ENCODE measurements at places on chromosomes 12 and 14.

- no peak for DNase-seq
These were observed 1.6 kb downstream of the FICD start for GRCh38 chr12:108516511-108517275.

- DNase-seq = no peak
These were observed 5.7 kb upstream of the MIA2 start for GRCh38 chr14:39228044-39228443.

GRCh38 chr14:44438221-44438620 is 68.9 kb downstream of the FSCB start:
- DNase-seq = no peak

- no peak for DNase-seq
These were observed 1.5 kb upstream of the ZNF641 start for GRCh38 chr12:48352157-48352760.

- DNase-seq = no peak
These were observed 1374.6 kb downstream of the FSCB start for GRCh38 chr14:43132441-43132840.

DNA sequence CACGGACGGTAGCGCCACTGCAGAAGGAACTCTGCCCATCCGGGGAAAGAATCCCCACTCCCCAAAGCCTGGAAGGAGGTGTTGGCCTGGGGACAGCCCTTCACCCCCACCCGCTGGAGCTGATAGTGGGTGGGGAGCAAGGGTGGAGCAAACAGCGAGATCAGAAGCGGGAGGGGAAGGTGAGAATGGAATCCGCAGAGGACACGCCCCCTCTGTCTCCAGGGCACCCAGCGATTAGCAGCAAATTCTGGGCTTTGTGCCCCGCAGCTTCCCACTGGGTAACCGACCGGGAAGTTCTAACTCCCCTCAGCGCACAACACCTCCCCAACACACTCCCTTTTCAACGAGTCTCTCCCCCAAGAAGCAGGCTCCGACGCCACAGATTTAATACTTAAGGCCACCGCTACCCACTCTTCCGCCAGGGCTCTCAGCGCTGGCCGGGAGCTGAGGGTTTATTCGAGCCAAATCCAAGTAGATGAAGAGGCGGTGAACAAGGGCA is 1.4 kb downstream of the SLC25A29 start:
- DNase-seq = peak; percentile 45

DNA sequence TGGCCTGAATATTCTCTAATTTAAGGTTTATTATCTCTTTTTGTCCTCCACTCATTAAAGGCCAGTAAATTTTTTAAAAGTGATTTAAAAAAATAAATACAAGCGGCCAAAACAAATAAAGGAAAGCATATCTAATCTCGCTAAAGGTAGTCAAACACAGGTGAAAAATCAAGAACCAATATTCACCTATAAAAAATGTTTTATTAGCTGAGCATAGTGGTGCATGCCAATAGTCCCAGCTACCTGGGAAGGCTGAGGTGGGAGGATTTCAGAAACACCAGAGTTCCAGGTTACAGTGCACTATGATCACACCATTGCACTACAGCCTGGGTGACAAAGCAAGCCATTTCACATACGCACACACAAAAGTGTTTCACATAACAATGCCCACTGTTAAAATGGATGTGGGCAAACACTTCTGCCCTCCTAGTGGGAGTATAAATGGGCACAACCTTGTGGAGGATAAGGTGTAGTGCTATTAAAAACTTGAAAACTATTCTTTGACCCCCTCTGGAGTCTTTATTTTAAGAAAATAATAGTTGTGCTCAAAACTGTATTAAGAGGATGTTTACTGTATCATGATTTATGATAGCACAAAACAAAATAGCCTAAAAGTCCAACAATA is 32.7 kb upstream of the NAP1L1 start:
- no peak for DNase-seq

GRCh38 chr12:125065919-125066570 is 810 bp downstream of the AACS start:
- peak; percentile 26 for DNase-seq

DNA sequence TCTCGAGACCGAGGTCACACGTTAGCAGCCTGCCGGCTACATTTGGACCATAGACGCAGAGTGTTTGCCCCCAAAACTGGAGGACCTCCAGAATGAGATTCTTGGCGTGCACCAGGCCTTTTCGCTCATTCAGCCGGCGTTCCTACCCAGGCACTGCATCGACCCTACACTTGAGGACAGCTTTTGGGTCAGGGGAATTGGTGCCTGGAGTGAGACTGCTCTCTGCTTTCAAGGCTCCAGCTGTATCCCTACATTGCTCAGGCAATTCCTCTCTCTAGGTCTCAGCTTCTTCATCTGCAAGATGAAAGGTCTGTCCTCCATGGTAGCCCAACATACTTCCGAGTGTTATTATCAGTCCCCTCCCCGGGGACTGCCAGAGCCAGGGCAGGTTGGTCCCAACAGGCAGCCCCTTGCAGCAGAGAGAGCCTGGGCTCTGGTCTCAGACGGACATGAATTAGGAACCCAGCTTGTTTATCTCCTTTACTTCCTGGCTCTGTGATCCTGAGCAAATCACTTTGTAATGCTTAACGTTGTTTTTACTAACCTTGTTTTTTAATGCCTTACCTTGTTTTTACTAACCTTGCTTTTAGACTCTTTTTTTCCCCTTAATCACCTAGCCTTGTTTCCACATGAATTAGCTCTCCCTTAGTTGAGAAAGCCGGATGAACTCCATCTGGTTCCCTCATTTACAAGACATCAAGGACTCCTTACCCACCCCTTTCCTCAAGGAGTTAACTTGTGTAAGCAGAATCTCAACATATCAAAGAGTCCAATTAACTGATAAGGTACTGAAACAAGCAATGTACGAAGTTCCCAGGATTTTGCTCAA is 892 bp downstream of the TCHP start:
- peak; percentile 7 for DNase-seq

DNA sequence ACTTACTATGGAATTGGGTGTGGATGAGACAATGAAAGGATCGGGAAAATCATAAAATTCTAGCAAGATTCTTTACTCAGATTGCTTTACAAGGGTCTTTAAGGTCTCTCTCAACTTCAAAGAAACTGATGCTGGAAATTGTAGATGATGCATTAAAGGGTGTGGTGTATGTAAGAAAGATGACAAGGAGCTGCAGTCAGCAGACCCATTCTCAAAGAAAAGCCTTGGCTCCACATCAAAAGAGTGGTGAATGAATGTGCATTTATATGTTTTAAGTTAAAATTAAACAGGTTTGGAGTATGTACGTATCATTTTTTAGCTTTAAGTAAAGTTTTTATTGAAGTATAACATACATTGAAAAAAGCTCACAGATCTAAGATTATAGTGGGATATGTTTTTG is 194.5 kb downstream of the C12orf75 start:
- no peak for DNase-seq

- DNase-seq = peak; percentile 25
These were observed 914 bp upstream of the PACS2 start for GRCh38 chr14:105313381-105314286.

- no peak for DNase-seq
These were observed 5.5 kb downstream of the NKX2-1 start for GRCh38 chr14:36514278-36515104.

DNA sequence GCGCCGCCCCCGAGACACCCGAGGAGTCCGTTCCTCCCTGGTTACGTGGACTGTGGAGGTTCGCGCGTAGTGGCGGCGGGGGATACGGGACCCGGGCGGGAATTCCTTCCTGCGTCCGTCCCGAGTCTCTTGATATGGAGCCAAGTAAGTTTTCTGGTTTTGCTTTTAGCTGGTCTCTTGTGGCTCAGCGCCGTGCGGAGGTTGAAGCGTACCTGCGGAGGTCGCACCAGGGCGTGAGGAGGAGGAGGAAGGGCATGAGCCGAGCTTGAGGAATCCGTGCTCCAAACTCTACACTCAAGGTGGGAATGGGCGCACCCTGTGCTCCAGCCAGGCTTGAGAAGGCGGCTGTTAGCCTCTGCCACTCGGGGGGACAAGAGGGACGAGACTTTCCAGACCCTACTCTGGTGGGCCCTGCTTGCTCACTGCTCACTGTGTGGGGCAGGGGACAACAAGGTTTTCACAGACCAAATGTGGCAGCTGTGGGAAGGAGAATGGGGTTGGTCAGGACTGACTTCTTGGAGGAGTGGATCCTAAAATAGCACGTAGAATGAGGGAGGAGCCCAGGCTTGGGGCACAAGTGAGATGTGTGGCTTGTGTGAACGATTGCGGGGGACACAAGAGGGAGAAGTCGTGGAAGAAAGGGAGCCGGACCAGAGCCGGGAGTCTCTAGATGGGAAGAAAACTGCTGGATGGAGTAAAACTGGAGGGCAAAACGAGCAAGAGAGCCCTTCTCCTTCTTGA is 577 bp downstream of the ATG101 start:
- no peak for DNase-seq

- no peak for DNase-seq
These were observed 4.5 kb downstream of the PGF start for GRCh38 chr14:74950795-74951442.

GRCh38 chr12:70535896-70536374 is 101.3 kb downstream of the PTPRB start:
- no peak for DNase-seq

DNA sequence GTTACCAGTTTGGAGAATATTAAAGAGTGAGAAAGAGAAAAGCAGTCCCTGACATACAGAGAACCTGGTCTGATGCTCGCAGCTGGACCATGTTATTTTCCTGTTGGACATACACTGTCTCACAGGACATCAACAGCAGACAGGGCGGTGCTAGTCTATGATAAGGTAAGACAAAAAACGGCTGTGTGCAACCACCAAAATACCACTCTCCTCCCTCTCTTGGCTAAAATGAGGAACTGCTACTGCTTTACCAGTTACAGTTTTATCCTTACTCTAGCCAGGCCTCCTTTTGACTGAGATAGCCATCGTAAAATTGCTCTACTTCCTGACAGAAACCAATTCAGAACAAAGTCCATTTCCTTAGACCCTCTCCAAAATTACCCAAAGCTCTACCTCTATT is 47.0 kb upstream of the ERGIC2 start:
- DNase-seq = no peak

- no peak for DNase-seq
These were observed 201.2 kb downstream of the SYNE2 start for GRCh38 chr14:64053694-64054669.

GRCh38 chr12:131737150-131737827 is 26.4 kb downstream of the SFSWAP start:
- DNase-seq = peak; percentile 85

DNA sequence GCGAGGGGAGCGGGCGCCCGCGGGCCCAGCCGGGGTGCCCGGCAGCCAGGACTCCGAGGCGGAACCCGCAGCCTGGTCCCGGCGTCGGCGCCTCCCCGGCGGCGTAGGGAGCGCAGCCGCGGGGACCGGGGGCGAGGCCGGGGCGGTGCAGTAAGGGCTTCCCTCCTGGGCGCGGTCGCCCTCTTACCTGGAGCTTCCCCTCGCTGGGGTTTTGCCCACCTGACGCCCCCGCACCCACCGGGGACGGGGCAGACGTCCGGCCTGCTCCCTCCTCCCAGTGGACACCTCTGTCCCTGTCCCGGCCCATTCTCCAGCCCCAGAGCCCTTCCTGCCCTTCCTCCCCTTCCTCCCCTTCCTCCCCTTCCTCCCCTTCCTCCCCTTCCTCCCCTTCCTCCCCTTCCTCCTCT is 413 bp upstream of the TUBA1C start:
- DNase-seq = peak; percentile 61

- no peak for DNase-seq
These were observed 52.9 kb downstream of the PEBP1 start for GRCh38 chr12:118188690-118189371.

- DNase-seq = no peak
These were observed 32.4 kb upstream of the CD69 start for GRCh38 chr12:9792961-9793617.

GRCh38 chr12:25500651-25501050 is 52.4 kb downstream of the LMNTD1 start:
- DNase-seq = peak; percentile 49

DNA sequence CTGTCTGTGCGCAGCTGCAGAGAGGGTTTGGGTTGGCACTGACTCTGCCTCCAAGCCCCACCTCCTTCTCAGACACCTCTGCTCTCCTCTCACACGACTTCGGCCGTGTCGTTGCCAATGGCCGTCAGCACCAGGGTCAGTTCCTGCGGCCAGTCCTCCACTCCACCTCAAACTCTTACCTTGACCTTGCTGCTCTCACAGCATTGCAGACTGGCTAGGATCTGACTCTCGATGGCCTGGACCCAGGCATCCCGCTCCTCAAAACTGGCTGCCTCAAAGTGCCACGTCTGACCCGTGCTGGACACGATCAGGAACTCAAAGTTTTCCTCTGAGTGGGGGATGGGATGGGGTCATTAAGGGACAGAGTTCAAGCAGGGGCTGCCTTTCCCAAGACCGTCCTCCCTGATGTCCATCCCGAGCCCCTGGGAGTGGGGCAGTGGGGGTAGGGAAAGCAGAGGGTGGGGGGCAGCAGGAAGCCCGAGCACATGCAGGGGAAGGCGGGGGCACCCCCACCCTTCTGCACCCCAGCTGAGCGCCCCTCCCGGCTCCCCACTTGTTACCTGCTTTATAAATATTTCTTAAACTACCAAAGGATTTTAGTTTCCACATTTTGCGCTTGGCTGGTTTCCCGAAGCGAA is 10.7 kb downstream of the AGAP2 start:
- no peak for DNase-seq

DNA sequence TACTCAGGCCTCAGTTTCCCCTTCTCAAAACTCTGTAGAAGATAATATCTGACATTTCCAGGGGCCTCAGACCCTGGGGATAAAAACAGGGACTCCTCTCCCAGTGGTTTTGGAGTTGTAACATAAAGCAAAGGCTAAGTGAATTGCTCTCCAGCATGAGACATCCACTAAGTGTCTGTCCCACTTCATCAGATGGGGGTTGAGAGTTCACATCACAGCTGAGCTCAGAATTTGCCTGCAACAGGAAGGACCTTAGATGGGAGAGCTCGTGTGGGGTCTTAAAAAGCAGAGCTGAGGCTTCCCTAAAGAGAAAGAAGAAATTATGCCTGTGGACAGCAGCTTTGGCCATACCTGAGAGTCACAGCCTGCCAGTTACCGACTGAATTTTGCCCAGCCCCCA is 61.1 kb downstream of the TBX5 start:
- DNase-seq = no peak

- peak; percentile 57 for DNase-seq
These were observed 13.1 kb upstream of the ITGA5 start for GRCh38 chr12:54431911-54432814.
